ENCODE measurements at places on chromosomes 4 and X.
A peak's percentile ranks its signal among the peaks of the same experiment; 100 is the strongest.

GRCh38 chr4:56184214-56184613 is 203.1 kb downstream of the AASDH start:
- no peaks in the 10 kb centered on the region for H3K36me3 ChIP-seq

GRCh38 chr4:73446336-73446938 is 10.4 kb downstream of the AFP start:
- no peaks in the 10 kb centered on the region for H3K27me3 ChIP-seq
- peak; percentile 60 for DNase-seq
- peaks cover 63% of the 10 kb centered on the region for H3K4me1 ChIP-seq
- no peak overlapping the region for H3K27ac ChIP-seq

DNA sequence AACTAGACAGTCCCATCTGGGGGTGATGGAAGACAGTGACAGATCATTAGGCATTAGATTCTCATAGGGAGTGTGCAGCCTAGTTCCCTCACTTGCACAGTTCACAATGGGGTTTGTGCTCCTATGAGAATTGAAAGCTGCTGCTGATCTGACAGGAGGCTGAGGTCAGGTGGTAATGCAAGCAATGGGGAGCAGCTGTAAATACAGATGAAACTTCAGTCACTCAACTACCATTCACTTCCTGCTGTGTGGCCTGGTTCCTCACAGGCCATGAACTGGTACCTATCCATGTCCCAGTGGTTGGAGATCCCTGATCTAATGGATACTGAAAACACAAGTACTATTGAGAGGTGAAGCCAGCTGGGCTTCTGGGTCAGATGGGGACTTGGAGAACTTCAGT is 72.5 kb downstream of the AGTR2 start:
- H3K36me3 ChIP-seq = no peaks in the 10 kb centered on the region
- no peak for DNase-seq
- no peak overlapping the region for H3K4me3 ChIP-seq
- H3K4me1 ChIP-seq = no peaks in the 10 kb centered on the region

- H3K4me3 ChIP-seq = no peak overlapping the region
- DNase-seq = no peak
- no peaks in the 10 kb centered on the region for H3K4me1 ChIP-seq
- H3K27ac ChIP-seq = no peak overlapping the region
- H3K27me3 ChIP-seq = peaks cover 20% of the 10 kb centered on the region
Measured at GRCh38 chr4:122617597-122618593, 3.0 kb downstream of the IL21 start.

DNA sequence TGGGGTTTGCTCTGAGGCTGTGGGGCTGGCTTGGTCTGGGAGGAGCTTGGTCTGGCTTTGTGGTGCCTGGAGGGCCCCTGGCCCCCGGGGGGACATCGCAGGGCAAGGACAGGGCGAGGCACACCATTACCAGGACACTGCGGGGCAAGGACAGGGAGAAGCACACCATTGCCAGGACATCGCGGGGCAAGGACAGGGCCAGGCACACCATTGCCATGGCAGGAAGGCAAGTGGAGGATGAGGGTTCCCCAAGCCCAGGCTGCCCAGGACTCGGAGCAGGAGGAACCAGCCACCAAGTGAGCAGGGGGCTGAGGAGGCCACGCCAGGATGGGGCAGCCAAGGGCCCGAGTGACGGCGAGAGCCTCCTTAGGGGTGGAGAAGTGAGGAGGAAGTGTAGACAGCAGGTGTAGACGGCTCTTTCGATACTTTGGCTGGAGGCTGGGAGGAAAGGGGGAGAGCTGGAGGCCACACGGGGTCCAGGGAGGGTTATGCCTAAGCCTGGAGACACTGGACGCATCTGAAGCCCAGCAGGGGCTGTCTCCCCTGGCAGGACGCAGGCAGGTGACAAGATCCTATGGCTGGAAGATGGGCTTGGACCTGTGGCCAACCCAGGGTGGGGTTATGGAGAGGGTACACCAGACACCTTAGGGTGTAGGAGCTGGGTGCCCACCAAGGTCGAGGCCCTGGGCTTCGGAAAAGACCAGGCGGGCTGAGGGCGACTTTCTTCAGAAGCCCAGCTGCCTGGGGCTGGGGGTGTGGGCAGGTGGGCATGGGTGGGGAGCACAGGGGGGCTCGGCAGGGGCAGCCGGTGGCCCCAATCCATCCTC is 7.3 kb downstream of the NKX1-1 start:
- peaks cover 4% of the 10 kb centered on the region for H3K27me3 ChIP-seq
- no peak overlapping the region for H3K27ac ChIP-seq
- no peaks in the 10 kb centered on the region for H3K4me1 ChIP-seq
